ENCODE measurements at places on chromosomes 1 and 21.

GRCh38 chr21:42093186-42093585, 22.1 kb downstream of the UMODL1 start:
- no peak for DNase-seq

GRCh38 chr1:213070406-213070805, 19.4 kb downstream of the RPS6KC1 start:
- no peak for DNase-seq

GRCh38 chr21:45255381-45256020, 32.2 kb downstream of the POFUT2 start:
- no peak for DNase-seq

DNA sequence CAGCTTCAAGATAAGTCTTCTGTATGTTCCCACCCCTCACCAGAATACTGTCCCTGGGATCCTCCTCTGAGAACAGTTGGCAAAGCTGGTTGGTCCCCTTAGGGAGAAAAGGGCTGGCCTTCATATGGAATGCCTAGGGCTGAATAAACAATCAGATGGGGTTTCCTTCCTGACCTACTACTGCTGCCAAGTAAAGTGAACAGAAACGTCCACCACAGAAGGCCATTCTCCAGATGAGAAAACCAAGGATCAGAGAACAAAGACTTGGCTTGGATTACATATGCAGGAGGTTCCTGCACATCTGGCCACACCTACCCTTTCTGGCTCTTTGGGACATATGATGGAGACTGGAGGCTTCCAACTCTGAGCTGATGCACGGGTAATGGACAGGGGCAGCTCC, 194.5 kb downstream of the HIVEP3 start:
- DNase-seq = no peak

GRCh38 chr1:39866767-39867166, 16.5 kb downstream of the TRIT1 start:
- no peak for DNase-seq

DNA sequence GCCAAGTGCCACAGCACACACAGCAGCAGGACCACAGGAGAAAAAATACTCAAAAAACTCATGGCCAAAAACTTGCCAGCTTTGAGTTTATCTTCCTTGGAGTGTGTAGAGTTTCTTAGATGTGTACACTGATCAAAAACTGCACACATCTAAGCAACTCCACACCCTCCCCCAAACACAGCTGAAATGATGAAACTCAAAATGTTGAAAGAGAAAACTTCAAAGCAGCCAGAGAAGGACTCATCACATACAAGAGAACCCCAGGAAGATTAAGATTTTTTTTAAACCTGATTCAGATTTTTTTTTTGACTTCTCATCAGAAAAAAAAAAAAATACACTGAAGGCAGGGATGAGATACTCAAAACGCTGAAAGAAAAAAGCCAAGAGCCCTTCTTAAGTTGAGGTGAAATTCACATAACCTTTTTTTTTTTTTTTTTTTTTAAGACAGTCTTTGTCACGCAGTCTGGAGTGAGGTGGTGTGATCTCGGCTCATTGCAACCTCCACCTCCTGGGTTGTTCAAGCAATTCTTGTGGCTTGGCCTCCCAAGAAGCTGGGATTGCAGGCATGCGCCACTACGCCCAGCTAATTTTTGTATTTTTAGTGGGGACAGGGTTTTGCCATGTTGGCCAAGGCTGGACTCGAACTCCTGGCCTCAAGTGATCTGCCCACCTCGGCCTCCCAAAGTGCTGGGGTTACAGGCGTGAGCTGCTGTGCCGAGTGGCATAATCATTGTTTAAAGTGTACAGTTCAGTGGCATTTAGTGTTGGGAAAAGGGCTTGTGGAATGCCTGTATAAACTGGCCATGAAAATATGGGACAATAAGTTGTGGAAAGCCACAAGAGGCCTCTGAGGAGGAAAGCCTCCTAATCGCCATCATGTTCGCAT, 20.9 kb upstream of the PDXK start:
- no peak for DNase-seq

DNA sequence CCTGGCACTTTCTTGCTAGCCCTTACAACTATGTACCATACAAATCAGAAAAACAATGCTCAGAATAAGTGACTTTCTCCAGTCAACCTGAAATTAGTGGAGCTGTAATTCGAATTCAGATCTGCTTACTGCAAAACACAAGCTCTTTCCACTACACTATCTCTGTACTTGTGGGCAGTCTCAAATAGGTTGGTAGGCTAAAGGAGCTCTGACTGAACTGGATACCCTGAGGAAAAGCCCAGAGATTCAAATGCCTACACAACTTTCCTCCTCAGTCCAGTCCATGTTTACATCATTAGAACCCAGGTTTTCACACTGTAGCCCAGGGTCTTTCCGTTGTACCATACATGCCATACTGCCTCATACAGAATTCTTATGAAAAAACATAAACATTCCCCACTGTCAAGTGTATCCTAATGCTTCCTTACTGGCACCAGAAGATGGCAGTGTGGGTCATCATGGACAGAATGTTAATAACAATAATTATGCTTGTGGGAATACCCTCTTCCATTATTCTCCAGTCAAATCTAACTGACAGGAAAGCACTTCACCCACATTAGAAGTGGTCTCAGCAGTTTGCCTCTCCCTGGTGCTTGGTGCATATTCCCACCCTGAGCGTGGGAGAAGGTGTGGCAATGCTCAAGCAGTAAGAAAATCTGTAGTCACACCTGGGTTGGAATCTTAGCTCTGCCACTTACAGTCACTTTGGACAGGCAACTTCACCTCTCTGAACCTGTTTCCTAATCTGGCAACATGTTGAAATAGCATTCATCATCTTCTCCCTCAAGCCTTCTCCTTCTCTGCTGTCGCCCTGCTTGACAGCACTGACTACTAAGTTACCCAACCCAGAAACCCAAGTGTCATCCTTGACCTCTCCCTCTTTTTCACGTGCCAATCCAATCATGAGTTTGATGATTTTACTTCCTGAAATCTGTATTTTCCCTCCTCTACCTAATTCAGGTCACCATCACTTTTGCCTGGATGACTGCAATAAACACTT, 14.4 kb upstream of the ZFYVE9 start:
- no peak for DNase-seq

- no peak for DNase-seq
Observed at GRCh38 chr1:245500546-245500945, 345.8 kb downstream of the KIF26B start.
